Activated CD4-positive, alpha-beta T cell treated with anti-CD3 and anti-CD28 coated beads, Interleukin-2, Interleukin-4, amounts not matched to agents 100 ng/mL and 50 ng/mL, durations not matched to agents 16 hours and 8 hours (primary cell): ENCODE measurements at places on chromosomes 3 and 15.
A peak's percentile ranks its signal among the peaks of the same experiment; 100 is the strongest.

DNA sequence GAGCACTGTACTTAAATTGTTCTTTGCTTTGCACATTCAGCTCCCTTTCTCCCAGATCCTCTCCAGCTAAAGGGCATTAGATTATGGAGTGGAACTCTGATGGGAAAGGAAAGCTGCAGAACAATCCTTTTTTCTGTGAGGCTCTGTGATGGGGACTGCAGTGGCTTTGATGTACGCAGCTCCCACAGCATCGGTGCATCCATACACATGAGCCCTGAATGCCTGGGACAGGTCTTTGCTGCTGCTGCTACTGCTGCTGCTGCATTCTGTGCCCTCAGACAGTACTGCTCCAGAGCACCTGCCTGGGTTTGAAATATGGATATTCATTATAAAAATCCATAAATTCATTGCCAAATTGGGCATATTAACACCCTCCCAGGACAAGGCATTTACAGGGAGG lies 164.4 kb downstream of the WDR76 start:
- no peak for DNase-seq

DNA sequence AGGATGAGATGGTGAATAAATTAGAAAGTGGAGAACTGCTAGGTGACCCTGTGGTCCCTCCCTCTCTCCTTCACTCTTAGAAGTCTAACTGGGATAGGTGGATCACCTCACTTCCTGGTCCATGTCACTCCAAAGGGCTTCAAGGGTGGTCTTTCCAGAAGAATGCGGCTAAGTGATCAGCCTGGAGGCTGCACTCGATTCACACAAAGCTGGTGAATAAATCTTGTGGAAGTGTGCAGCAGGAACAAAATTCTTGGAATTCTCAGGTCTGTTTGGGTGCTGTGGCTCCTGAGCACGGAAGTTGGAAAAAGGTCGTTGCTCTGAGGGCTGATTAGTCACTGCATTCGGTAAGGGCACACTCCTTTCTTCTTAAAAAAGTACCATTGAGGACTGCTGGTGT lies 46.3 kb downstream of the GASK1A start:
- no peak for DNase-seq

GRCh38 chr15:79243723-79244122 lies 38.8 kb upstream of the ANKRD34C start:
- DNase-seq: no peak

GRCh38 chr15:69673291-69673881 lies 220.8 kb downstream of the RPLP1 start:
- no peak for DNase-seq

DNA sequence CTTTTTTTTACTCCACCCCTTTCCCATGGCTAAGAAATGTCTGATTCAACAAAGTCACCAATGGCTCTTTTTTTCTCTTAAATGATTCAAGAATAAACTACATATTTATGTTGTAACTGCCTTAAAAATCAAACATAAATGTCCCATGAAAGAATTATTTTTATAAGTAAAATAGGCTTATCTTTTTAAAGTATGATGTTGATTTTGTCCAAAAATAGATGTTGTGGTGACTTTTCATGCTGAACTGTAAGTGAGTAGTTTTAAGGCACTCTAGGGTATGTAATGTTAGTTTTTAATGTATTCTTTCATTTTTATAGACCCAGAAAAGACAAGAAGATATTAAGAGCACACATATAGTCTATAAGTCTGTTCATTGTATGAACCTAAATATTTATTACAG lies 594.9 kb downstream of the NLGN1 start:
- no peak for DNase-seq

GRCh38 chr3:155629556-155629955 lies 115.3 kb downstream of the PLCH1 start:
- no peak for DNase-seq

- DNase-seq: no peak
Observed at GRCh38 chr15:84826369-84826823, 9.2 kb downstream of the ALPK3 start.

DNA sequence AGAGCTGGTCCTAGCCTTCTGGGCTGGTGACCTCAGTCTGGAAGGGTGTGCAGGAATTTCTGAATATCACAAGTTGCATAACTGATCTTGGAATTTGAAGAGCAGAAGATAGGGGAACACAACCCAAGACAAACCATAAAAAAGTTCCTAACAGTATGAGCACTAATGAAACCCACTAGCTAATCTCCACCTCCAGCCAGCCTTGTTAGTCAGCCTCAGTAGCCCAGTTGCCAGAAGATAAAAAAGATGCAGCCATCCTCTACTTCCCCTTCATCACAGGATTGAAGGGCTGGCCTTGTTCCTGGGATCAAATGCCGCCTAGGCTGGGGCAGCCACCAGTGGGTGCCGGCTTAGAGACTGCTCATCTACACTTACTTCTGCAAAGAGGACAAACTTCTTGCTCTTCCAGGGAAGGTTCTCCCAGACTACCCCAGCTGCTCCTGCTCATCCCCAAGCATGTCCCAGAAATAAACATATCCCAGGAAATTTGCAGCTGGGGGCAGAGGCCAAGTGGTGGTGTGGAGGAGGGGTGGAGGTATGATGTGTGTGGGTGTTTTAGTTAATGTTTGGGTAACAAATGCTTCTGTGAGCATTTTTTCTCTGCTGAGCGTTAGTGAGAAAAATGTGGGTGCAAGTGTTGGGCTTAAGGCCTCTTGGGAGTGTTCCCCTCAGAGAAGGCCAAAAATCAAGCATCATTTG lies 9.2 kb upstream of the ITGA11 start:
- DNase-seq: no peak

DNA sequence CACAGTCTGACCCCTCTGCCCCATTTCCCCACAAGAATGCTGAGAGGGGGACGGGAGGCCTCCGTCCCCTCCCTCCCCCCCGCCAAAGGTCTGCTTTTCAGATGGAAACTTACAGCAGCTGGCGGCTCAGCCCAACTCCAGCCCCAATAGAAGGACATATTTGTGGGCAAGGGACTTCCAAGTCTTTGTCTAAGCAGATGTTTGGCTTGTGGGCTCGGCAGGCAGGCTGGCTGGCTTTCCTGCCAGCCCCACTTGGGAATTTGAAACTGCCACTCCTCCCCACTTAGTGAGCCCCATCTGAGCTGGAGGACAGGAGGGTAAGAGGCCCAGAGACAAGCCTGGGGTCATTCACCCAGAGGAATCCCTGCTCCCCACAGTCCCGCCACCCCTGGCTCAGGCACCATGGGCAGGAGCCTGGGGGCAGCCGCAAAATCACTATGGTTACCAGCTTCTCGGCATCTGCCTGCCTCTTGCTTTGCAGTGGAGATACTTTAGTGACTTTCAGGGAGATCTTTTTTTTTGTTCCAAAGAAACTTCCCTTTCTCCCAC lies 53.6 kb downstream of the LMCD1 start:
- DNase-seq: no peak

DNA sequence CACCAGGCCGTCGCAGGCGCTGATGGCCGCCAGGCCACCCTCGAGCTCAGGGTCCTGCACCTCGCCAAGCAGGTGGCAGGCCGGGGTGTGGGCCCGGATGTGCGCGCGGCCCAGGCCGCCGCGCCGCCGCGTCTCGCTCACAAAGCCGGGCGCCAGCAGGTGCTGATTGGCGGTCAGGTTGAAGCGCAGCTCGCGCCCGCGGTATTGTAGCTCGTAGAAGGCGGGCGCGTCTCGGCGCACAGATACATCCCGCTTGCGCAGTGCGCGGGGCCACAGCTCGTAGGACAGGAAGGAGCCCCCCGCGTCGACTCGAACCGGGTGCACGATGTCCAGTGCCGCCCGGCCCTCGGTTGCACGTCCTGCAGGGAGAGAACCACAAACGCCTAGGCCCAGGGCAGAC lies 11.1 kb downstream of the ADAMTS7 start:
- DNase-seq: no peak

- DNase-seq: no peak
Observed at GRCh38 chr3:60948488-60948887, 302.8 kb downstream of the FHIT start.

GRCh38 chr15:31403096-31403495 lies 76.5 kb downstream of the KLF13 start:
- no peak for DNase-seq

DNA sequence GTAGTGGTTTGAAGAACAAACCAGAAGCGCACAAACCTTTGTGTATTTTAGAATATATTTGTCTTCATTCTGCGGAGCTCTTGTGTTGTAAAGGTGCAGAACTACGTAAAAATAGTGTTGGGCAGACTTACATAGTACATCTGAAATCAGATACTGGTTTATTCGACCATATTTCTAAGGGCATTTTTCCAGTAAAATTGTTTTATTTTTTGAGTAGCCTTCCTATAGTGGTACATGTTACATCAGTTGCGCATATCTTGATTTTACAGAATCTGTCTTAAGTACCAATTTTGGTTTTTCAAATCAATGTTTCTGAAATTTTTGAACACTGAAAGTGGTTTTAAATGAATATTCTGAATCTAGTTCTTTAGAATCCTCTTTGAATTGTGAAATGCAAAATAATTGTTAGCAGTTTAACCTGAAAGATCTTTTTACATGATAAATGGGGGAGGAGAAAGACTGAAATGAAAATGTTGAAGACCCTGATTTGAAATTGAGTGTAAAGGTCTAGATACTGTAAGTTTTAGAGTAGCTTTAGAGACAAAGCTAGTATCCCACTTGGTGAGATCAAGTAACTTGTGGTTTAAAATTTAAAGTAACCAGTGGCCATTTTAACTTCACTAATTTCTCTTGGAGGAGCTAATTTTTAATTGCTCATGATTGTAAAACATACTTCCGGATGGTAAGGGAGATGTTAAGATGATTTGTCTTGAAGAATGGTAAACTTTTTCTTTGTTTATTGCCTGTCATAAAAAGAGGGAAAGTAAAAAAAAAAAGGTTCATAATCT lies 15.5 kb upstream of the CHD2 start:
- DNase-seq: no peak

DNA sequence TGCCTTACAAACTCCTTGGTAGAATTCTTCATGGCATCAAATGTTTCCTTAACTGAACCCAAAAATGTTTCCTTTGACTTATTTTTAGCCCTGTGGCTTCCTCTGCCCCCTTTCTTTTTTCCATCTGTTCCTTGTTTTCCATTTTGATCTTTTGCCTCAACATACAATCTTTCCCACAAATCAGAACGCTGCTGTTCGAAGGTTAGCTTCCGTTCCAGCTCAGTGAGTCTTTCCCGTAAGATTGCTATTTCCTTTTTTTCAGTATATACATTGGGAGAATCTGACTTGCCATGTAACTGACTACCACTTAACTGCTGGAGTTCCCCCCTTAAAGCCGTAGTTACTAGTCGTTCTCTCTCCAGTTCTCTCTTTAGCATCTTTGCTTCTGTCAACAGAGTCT lies 41.2 kb downstream of the PIGB start:
- no peak for DNase-seq

- DNase-seq: no peak
Observed at GRCh38 chr3:128060473-128061381, 8.5 kb downstream of the SEC61A1 start.

DNA sequence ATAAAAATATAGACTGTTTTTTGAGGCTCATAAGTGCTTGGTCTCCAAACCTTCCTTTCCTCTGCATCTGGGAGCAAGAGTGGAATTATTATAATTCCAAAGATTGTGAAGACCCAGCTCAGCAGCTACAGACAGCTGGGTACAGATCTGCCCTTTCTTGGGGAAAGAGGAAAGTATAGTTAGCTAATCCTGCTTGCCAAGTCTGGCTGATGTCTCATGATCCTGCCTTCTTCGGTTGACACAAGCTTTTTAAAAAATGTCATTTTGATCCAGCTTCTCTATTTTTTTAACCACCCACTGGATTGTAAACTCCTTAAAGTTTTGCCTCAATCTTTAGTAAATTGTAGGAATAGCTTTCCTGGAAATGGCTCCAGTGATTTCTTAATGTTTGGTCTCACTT lies 181.1 kb downstream of the LRTM1 start:
- DNase-seq: no peak

- DNase-seq: no peak
Observed at GRCh38 chr3:62496503-62496902, 123.2 kb upstream of the FEZF2 start.

DNA sequence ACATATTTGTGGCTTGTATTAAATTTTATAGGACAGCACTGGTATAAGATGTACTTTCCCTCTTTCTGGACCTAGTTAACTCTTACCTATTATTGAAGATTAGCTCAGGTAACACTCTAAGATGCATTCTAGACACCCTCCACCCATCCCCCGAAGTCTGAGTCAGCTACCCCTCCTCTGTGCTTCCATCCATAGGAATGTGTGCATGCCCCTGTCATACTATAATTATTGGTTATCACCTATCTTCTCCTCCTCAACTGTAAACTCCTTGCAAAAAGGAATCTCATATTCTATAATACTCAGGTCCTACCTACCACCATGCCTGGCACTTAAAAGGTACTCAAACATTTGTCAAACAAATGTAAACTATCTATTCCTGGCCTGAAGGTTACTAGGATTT lies 3.0 kb downstream of the PEAK1 start:
- DNase-seq: no peak

- DNase-seq: no peak
Observed at GRCh38 chr3:50961386-50961785, 286.7 kb downstream of the DOCK3 start.

DNA sequence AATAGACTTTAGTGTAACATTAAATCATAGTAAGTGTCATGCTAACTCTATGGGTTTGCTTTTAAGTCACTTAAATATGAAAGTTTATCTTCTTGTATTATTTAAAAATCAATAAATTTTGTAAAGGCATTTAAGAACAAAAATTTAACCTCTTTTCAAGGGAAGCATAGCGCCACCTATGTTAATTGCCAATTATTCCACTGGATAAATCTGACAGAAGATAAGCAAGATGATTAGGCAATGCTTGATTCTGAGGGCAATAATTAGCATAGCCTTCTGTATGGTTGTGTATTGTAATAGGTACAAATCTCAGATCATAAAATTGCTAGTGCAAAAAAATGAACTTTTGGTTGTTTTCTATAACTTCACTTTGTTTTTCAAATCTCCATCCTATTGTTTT lies 560.1 kb downstream of the GRM7 start:
- DNase-seq: no peak

- DNase-seq: no peak
Observed at GRCh38 chr3:190323246-190323626, 990 bp upstream of the CLDN1 start.

- no peak for DNase-seq
Observed at GRCh38 chr3:134432236-134432635, 53.5 kb downstream of the ANAPC13 start.

- DNase-seq: peak; percentile 5
Observed at GRCh38 chr3:171491361-171491760, 31.2 kb upstream of the TNIK start.
